ELR (cell line): ENCODE measurements at places on chromosomes 7 and 10.
A peak's percentile ranks its signal among the peaks of the same experiment; 100 is the strongest.

GRCh38 chr7:29360633-29361625, 166.4 kb downstream of the CHN2 start:
- no peak for DNase-seq

DNA sequence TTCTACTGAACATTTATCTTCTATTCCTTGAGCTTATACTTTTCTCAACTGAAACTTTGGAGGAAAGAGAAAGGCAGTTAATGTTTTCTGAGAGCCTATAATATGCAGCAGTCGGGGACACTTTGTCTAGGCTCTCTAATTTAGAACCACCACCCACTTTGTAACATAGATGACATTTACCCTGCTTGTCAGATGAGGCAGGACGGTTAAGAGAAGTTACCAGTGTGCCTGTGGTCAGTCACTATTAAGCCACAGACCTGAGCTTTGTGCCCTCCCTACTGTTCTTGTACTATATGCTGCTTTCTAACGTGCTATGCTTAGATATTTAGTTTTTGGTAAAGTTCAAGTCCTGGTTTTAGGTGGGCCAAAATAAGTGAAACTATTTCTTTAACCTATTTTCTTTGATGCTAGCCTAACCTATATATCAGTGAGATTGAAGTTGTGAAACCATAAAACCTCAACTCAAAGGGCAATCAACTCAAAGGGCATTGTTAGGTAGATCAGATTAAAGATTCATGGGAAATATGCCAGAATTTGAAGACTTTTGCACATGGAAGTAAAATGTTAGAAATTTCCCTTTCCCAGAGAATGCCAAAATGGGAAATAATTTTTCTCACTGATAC, 156.5 kb upstream of the AGR3 start:
- DNase-seq, result no peak

GRCh38 chr7:124071843-124072242, 39.0 kb upstream of the TMEM229A start:
- no peak for DNase-seq

GRCh38 chr10:129831150-129831549, 132.9 kb downstream of the EBF3 start:
- no peak for DNase-seq

GRCh38 chr10:69845574-69846292, 44.0 kb downstream of the COL13A1 start:
- peak; percentile 81 for DNase-seq

- DNase-seq, result no peak
These were observed 471.7 kb downstream of the AUTS2 start for GRCh38 chr7:70069977-70070376.

GRCh38 chr10:55653531-55653930, 707.5 kb downstream of the ZWINT start:
- DNase-seq, result no peak

- DNase-seq, result peak; percentile 86
These were observed 59.6 kb upstream of the CAPZA2 start for GRCh38 chr7:116802746-116803152.

DNA sequence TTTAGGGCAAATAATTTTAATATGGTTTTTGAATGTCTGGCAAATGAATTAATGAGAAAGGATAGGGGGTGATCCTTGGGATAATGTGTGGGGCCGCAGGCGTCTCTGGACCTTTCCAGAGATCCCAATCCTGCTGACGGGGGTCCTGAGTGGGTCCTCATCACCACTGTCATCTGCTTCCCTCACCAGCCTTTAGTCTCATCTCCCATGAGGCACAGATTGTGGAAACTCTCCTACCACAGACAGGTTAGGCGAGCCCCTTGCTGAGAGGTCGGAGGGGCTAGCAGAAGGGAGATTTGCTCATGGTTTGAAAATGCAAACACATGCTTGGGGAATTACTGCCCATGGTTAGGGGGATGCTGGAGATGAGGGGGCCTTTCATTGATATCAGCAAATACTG, 484.6 kb downstream of the RPS24 start:
- no peak for DNase-seq
